ENCODE measurements at places on chromosomes 1 and 21.

GRCh38 chr1:231032963-231033362 lies 7.1 kb downstream of the FAM89A start:
- no peak for DNase-seq

DNA sequence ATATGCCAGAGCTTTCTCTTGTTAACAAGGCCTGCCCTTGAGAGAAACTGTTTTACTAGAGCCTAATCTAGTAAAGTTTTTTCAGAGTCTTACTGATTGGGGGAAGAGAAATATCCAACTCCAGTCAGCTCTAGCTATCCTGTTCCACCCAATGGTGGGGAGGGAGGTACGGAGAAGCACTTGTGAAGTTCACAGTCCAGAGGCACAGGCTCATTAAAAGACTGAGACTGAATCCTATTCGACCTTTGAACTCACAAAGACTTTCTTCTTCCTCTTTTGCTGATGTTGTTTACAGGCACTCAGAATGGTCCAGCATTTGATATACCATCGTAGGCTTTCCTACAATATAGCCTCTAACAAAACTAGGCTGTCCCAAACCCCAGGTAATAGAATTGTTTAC lies 15.5 kb upstream of the SFT2D2 start:
- no peak for DNase-seq

DNA sequence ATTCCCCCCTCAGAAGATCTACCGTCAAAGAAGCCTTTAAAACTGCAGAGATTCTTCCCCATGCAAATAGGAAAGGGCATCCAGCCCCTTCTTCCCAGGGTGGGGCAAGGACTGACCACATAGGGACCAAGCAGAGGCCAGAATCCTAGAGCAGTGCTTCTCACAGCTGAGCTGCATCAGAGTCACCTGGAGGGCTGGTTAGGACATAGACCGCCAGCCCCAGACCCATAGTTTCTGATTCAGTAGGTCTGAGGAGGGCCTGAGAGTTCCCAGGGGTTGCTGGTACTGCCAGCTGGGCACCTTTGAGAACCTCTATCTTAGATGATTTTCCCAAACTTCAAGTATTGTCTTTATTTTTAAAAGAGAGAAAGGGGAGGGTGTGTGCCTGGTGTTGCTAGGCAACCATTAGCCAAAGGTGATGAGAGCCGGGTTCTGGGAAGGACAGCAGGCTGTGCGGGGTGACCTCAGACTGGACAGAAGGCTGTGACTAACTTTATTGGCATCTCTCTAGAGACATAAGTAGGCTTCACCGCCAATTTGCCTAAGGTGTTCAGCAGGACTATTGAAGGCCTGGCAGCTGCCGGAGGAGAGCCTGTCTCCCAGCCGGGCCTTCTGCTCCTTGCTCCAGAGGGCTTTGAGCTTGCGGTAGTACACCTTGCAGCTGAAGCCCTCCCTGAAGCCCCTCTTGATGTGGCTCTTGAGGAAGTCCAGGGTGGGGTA lies 3.0 kb downstream of the SPATA46 start:
- no peak for DNase-seq

DNA sequence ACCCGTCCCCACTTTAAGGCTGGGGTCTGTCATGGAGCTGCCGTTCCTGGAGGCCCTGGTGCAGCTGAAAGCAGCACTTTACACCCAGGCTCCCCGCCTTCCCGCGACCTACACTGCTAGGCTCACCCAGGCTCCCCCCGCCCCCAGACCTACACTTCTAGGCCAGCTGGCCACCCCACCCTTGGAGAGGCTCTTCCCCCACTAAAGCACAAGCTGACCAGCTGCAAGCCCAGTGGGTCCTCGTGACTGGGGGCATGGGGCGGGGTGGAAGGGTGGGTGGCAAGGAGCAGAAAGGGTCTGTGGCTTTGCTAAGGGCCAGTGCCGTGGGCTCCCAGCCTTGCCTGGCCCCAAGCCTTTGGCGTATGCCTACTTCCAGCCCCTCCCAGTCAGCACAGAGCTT lies 9.7 kb upstream of the ARHGEF16 start:
- no peak for DNase-seq

DNA sequence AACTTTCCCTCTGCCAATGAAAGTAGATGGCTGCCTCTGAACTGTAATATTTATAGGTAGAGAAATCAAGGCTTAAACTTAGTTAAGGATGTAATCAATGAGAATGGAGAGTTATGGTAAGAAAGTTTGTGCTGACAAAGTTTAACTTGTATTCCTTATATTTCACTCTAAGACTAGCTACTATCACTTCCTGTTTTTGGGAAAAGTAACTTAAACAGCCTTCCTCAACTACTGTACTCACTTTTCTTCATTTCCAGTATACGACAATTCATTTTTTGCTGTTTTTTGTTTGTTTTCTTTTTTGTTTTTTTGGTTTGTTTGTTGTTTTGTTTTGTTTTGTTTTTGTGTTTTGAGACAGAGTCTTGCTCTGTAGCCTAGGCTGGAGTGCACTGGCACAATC lies 3.7 kb downstream of the RGS18 start:
- no peak for DNase-seq
